ENCODE measurements at places on chromosomes 5 and 9.
A peak's percentile ranks its signal among the peaks of the same experiment; 100 is the strongest.

- no peak for DNase-seq
These were observed 264.3 kb upstream of the PANK3 start for GRCh38 chr5:168843277-168844015.

DNA sequence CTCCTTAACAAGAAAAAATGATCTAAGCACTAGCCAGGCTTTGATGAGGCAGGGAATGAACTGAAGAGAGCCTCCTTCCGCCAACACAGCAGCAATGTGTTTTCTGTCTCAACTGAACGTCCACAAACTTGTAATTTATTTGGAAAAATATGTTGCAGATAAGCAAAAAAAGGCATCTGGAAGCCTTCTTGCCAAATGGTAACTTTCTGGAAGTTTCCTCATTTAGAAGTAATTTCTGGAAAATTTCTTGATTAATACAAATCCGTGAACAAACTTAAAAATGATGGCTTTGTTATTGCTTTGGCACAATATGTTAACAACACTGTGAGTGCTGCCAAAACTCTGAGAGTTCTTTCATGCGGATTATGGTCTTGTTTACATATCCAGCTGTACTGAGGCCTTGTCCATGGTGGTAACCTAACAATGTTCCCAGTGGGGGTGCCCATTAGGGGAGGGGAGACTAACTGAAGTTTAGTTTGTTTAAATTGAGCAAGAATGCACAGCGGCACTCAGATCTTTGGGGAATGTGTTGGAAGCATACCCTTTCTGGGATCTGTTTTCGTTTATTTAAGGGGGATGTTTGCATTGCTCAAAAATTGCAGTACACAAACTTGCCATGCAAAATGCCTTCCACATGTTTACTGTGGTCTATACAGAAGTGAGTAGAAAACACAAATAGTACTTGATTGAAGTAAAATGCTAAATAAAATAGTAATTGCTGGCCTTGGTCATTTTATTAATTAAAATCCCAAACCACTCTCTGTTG is 334.7 kb downstream of the NR2F1-AS1 start:
- DNase-seq: no peak

GRCh38 chr5:172437445-172438318 is 16.6 kb downstream of the SH3PXD2B start:
- DNase-seq: no peak

GRCh38 chr5:141814064-141814964 is 63.9 kb downstream of the PCDH1 start:
- peak; percentile 29 for DNase-seq

DNA sequence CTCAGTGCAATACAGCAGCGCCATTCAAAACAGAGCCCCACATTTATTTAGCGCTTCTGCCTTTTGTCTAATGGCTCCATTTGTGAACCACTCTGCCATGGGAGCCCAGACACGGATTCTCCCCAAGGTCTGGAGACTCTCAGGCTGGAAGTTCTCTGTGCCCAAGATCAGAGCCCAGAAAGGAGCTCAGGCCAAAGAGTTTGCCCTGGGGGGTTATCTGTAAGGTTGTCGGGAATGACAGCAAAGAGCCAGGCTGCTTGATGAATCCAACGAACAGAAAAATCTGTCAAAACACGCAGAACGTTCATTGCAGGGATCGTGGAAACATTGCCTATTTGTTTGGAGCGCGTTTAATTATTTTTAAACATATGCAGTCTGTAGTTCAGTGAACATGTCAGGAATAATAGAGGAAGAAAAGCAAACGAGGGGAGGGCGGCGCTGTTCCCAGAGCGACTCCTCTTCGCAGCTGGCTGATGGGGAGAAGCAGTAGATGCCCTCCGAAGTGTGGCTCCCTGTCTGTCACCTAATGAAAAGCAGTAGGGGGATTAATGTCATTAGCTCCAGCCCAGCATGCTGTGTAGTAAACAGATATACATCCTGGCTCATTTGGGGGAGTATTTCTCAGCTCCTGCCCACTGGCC is 464.9 kb upstream of the MPDZ start:
- no peak for DNase-seq

DNA sequence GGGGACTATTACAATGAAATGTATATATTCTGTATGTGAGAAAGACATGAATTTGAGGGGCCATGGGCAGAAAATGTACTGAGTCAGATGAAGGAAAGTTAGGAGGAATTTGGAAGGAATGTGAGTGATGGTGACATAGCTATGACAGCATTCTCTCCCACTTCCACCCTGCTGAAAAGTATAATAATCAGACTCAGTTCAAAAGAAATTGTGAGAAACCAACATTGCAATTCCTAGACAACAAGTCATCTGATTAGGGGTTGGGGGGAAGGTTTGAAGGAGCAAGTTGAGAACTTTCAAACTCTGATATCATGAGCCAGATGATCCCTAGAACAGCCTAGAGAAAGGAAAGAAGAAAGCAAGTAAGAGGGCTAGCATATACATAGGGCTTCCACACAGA is 370.6 kb downstream of the DMRTA1 start:
- DNase-seq: peak; percentile 24

- no peak for DNase-seq
These were observed 22.3 kb upstream of the NFIB start for GRCh38 chr9:14336244-14336643.

DNA sequence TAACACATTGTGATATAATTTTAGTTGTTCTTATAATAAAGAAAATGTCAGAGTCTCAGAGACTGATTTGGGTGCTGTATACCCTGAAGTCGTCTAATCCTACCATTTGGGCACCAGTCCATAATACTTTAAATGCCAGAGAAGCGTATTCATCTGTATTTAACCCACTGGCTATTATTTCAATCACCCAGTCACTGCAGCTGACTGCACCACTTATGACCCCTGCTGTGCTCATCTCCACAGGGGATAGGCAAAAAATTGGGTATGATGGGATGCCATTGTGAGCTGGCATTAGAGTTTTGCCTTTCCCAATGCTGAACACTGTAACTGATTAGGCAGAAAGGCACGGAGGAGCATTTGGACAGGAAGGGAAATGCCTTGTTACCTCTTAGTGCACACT is 599.7 kb downstream of the CAAP1 start:
- peak; percentile 89 for DNase-seq
